ENCODE measurements at places on chromosomes 12 and 14. TPM values are rescaled to one million over a fixed set of nuclear protein-coding genes. Genes with fewer than 3 reads are reported as not detected.
A peak's percentile ranks its signal among the peaks of the same experiment; 100 is the strongest.

DNA sequence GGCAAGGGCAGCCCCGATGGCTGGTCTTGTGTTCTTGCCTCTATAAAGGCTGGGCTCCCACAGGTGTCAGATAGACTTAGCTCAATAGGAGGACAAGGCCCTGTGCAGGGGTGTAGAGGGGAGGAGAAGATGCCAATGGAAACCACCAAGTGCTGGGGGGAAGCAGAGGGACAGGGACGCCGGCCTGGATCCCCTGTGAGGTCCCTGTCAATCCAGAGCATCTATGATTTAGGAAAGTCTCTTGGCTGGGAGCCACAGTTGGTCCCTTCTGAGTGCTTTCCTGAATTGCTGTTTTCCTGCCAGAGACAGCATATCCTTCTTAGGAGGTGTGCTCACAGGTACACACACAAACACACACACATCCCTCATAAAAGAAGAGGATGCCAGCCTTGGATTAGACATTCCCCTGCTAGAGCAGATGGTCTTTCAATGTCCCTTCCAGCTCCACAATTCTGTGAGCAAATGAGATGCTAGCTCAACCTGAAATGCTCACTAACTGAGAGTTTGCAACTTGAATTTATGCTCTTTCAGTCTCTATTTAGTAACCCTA lies 62.7 kb downstream of the TTC7B start:
- no peak for DNase-seq

- DNase-seq = no peak
These were observed 134.1 kb downstream of the SLC41A2 start for GRCh38 chr12:104823985-104824461.

The FAM90A1 gene
- 0.32 TPM for total RNA-seq

The BEST3 gene
- not detected for total RNA-seq

GRCh38 chr14:72049462-72049861 lies 117.2 kb downstream of the RGS6 start:
- DNase-seq = peak; percentile 69

DNA sequence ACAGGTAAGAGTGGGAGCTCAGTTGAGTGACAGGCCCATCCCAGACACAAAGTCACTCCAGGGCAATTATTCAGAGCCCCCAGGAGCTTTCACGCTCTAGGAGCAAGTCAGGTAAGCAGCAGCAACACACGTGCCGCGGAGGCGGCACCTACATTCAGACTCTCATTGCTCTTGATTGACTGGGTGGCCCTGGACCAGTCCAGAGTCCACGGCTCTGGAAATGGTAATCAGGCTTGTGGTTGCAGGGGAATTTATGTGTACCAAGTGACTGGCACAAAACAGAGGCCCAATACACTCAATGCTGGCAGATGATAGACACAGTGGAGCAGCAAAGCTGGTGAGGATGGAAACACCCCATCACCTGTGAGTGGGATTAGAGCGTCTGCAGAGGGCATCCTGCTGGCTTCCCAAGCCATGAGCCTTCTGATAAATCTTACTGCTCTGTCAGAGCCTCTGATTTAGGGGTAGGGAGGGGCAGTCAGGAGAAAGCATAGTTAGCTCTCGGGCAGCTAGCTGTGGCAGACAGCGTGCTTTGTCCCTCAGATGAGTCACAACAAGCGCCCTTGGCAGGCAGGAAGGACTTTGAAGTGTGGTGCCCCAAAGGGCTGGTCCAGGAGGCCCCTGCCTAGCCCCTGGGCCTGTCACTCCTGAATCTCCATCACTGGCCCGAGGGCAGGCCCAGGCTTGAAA lies 344.7 kb downstream of the CACNA1C start:
- DNase-seq = no peak

GRCh38 chr12:10126413-10126812 lies 3.6 kb downstream of the CLEC7A start:
- no peak for DNase-seq

GRCh38 chr12:117679776-117680175 lies 289.0 kb downstream of the KSR2 start:
- no peak for DNase-seq

Data from activated CD4-positive, alpha-beta T cell treated with anti-CD3 and anti-CD28 coated beads for 36 hours (primary cell).